Stimulated activated CD8-positive, alpha-beta memory T cell treated with anti-CD3 and anti-CD28 coated beads, Interleukin-7, amount 100 ng/mL, for 24 hours (primary cell): ENCODE measurements at places on chromosomes 4 and X.

GRCh38 chr4:7790999-7791398, 148.7 kb downstream of the AFAP1 start:
- DNase-seq: no peak

- DNase-seq: no peak
These were observed 565.8 kb downstream of the GRXCR1 start for GRCh38 chr4:43458293-43458692.

DNA sequence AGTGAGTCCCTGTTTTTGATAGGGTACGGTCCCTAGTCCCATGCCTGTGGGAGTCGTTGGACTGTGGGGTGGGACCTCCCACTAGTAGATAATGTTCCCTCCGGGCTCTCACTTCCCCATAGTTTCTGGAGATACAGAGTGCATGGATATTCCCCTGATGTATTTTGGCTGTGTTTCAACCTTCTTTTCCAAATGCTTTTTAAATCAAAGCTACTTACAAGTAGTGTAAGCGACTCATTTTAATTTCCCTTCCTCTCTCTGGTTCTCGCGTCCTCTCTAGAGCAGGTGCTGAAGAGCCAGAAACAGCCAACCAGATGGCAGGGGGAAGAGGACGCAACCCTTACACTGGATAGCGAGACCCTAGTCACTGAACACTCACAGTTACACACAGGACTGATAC, 79.2 kb downstream of the ZNF827 start:
- no peak for DNase-seq

- DNase-seq: no peak
These were observed 46.2 kb downstream of the ADRA2C start for GRCh38 chr4:3812211-3812934.
